ENCODE measurements at places on chromosomes 11 and 22.

DNA sequence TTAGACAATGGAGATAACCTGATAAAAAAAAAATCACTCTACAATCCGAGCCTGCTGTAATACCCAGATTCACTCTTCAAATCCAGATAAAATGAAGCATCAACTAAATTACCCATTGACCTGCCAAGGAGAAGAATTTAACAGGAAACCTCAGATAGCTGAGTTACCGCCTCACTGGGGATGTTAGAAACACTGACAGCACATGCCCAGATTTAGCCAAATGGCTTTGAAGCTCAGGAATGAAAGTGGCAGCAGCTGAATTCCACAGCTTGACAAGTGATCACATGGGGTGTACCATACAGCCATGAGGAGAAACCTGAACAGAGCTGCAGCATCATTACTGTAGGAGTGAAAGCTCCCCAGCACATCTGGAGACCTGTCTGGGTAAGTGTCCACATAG lies 807.6 kb downstream of the DLG2 start:
- no peak for DNase-seq

DNA sequence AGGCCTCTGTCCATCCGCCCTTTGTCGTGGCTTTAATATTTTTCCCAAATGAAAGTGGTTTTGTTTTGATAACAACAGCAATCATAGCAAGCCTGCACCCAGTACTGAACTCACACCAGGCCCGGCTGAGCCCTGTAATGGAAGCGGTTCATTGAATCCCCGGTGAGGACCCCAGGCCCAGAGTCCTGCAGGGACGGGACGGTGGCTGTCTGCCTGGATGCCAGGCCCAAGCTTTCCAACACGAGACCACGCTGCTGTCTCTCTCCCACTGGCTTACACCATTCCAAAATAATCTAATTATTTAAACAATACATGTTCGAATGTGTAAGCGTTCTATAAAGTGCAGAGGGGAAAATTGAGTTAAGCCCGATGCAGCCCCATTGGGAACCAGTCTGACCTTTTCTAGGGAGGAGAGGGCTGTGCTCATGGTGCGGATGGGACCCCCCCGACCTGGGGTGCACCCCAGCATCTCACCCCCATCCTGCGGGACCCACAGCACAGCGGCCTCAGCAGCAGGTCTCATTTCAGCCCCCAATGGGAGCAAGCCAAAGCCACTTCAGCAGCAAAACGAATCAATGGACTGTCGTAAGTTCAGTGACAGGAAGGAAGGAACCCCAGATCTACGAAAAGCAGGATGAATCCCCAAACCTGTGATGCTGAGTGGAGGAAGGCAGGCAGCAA lies 1046.9 kb downstream of the BRD1 start:
- DNase-seq = no peak

GRCh38 chr22:37448516-37449127 lies 21.3 kb upstream of the ELFN2 start:
- DNase-seq = no peak

DNA sequence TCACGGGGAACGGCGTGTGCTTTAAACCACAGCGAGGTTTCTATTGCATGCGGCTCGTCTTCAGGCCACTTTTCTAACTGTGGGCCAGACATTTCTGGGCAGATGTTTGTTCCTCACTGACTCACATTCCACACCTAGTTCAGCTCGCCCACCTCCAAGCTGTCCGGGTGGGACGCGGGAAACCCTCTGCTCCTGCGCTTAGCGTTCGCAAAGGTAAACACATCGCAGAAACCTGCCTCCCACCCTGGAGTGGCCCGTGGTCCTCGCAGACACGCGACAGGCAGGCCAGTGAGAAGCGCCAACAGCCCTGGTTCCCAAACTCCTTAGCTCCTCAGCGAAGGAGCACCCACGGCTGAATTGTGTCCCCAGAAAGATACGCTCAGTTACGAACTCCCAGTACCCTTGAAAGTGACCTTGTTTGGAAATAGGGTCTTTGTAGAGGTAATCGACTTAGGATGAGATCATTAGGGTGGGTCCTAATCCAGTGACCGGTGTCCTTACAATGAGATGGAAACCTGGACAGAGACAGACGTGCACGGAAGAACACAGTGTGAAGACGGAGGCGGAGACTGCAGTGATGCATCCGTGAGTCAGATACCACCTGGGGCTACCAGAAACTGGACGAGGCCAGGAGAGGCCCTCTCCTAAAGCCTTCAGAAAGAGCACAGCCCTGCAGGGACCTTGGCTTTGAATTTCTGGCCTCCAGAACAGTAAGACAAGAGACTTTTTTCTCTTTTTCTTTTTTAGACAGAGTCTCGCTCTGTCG lies 82.7 kb downstream of the CELSR1 start:
- DNase-seq = no peak

- DNase-seq = no peak
These were observed 15.3 kb downstream of the C11orf54 start for GRCh38 chr11:93756748-93757147.

DNA sequence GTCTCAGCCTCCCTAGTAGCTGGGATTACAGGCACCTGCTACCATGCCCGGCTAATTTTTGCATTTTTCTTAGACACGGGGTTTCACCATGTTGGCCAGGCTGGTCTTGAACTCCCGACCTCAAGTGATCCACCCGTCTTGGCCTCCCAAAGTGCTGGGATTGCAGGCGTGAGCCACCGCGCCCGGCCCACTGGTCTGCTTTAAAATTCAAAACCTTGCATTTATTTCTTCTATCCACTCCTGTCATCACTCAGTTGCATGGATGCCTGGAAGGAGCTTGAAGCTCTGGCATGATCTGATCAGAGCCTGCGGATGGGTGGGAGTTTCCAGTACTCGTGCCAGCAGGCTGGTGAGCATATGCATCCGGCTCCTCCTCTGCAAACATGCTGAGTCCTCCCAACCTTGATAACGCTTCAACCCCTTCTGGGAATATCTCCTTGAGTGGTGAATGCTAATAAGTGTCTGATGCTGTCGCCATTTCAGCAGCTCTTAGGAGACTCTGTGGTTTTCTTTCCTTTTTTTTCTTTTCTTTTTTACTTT lies 39.6 kb downstream of the UBASH3B start:
- DNase-seq = no peak

DNA sequence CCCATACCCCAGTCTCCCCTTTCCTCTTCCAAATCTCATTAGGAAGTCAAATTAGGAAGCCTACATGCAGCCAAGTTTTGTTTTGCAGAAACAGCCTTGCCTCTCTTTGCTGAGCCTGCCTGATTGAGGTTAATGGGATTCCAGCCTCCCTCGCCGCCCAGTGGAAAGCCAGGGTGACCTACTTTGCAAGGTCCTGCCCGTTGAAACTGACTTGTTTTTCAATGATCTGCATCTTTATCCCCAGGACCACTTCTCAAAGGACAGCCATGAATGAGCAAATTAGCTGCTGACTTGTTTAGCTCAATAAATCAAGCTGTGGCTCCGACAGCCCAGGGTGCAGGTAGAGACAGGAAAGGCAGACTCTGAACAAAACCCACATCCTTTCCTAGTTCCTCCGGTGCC lies 110.4 kb downstream of the RRAS2 start:
- no peak for DNase-seq

DNA sequence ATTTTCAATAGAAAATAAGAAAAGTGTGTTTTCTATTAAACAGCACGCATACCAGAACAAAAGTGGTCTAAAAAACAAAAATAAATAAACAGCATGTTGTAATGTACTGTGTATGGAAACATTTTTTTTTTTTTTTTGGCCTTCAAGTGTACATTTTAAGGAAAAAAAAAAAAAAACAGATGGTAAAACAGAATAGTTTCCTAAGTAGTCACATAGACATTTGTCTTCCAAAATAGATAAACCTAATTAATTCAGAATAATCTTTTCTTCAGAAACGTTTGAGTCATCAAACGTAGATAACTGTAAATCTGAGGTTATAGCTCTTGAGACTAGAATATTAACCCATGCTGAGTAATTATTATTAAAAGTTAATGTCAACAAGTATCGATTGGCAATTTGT lies 396 bp upstream of the CFAP300 start:
- DNase-seq = no peak

- DNase-seq = peak; percentile 22
These were observed 215.0 kb upstream of the CTSC start for GRCh38 chr11:88552379-88553062.

DNA sequence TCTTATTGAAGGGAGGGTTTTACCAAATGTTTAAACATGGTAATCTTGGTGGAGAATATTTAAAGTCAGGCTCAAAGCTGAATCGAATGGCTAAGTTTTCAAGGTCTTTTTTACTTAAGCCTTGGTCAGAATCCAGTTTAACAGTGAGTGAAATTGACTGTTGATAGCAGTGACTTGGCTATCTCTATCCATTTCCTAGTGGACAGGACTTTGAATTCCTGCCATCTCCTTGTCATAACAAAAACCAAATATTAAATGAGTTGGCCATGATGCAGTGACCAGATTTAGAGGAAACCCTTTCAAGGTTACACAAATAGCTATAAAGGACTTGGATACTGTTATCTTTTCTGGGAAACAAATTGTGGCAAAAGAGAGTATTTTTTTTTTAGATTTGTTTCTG lies 92.0 kb downstream of the JRKL start:
- DNase-seq = no peak

DNA sequence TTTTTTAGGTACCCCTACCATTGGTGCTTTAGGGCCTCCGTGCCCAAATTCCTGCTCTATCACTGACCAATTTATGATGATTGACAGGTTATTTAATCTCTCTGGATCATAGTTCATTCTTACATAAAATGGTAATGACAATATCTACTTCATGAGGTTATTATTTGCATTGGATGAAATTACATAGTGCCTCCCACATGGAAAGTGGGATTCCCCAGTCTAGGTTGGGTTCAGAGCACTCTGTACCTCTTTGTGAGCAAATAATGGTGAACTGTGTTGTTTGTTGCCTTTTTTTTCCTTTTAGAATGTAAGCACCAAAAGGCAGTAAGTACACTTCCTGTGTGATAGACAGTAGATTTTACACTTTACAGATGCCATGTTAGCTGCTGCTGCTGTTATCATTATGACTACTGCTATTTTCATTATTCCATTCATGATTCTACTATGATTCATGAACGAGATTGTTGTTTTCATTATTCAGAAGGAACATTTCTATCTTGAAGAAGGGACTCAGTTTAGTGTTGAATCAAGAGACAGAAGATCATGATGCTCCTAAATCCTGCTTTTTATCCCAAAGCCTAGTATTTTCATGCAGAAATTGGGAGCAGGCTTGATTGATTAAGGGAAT lies 100.8 kb downstream of the ALX4 start:
- DNase-seq = no peak

DNA sequence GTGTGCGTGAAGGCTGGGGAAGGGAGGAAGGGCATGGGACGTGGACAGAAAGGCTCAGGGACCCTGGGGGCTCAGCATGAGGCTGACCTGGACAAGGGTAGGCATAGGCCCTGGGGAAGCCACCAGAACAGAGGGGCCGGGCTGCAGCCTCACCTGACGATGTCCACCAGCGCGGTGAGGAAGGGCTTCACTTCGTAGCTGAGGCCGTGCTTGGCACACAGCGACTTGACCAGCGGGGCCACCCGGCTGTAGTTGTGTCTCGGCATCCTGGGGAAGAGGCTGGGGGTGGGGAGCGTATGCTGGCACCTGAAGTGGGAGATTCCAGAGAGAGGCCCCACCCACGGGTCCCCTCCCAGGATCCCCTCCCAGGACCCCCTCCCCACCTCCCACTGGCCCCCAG lies 15.6 kb downstream of the FADS3 start:
- no peak for DNase-seq

DNA sequence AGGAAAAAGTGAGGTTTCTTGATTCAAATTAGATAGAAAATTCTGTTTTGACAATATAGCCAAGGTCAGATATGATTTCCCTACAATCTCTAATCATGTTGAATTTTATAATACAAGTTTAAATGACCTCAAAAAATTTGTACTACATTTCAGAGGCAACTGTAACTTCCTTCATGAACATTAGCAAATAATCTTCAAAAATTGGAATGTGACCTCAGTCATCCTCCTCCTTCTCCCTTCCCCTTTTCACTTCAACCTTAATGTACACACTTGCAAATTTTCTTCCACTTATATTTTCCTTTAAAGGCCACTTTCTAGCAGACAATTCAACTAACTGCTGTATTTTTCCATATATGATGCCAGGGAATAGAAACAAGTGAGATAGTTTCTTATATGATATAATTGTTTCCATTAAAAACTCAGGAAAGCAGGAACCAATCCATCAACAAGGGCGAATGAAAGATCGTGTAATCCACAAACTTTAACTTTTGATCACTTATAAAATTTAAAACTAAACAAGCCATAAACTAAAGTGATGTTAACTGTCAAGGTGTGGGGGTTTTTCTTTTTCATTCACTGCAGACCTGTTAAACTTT lies 60.3 kb downstream of the MAML2 start:
- no peak for DNase-seq

- no peak for DNase-seq
These were observed 23.9 kb downstream of the BMAL1 start for GRCh38 chr11:13301522-13301921.

DNA sequence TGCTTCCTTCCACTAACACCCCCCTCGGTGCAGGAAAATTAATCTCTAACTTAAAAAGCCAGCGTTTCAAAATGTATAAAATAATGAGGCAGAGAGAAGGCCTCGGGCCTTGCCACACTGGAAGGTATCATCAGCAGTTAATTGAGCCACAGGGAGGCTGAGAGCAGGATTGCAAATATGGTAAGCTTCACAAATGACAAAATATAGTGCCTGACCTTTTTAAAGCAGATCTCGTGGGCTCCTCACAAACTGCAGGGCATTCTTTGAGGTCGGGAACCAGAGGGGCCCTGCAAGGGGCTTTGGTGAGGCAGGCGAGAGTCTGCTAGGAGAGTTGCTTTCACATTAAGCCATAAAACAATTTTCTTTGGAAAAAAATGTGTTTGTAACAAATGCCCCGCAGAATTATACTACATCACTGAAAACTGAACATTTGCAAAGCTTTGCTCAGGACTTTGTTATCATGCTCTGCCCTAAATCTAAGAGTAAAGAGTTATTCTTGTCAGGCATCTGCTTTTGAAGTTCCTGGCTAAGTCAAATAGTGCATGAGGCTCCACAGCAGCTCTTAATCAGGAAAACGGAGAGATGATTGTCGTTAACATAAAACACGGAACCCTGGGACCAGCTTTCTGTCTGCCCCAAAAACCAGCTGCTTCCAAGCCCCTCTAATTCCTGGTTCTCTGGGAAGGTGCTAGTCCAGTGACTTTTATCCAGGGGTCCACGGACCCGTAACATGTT lies 61.4 kb upstream of the SYT13 start:
- DNase-seq = no peak

DNA sequence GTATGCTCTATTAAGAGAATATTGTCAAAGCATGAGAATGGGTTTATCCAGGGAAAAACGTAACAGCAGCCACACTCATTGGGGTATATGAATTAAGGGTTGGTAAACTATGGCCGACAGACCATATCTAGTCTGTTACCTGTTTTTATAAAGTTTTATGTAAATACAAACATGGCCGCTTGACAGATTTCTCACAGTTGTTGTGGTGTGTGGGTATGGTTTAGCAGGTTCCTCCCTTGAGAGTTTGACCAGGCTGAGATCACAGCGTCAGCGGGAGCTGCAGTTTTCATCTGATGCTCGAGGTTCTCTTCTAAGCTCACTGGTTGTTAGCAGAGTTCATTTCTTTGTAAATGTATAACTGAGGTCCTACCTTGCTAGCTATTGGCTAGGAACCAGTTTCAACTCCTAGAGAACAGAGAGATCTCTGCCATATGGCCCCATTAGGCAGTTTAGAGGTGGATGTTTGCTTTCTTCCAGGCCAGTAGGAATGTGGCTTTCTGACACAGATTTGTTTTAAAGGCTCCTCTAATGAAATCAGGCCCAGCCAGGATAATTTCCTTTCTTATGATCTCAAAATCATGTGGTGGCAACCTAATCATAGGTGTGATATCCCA lies 45.5 kb upstream of the GRIK4 start:
- DNase-seq = no peak
